ENCODE measurements at places on chromosomes 3 and 15.
A peak's percentile ranks its signal among the peaks of the same experiment; 100 is the strongest.

GRCh38 chr3:16243706-16244490 is 20.8 kb downstream of the DPH3 start:
- DNase-seq, result no peak
- H3K36me3 ChIP-seq, result no peaks in the 10 kb centered on the region
- no peaks in the 10 kb centered on the region for H3K27me3 ChIP-seq
- H3K4me3 ChIP-seq, result no peak overlapping the region
- H3K27ac ChIP-seq, result no peak overlapping the region
- no peaks in the 10 kb centered on the region for H3K4me1 ChIP-seq

DNA sequence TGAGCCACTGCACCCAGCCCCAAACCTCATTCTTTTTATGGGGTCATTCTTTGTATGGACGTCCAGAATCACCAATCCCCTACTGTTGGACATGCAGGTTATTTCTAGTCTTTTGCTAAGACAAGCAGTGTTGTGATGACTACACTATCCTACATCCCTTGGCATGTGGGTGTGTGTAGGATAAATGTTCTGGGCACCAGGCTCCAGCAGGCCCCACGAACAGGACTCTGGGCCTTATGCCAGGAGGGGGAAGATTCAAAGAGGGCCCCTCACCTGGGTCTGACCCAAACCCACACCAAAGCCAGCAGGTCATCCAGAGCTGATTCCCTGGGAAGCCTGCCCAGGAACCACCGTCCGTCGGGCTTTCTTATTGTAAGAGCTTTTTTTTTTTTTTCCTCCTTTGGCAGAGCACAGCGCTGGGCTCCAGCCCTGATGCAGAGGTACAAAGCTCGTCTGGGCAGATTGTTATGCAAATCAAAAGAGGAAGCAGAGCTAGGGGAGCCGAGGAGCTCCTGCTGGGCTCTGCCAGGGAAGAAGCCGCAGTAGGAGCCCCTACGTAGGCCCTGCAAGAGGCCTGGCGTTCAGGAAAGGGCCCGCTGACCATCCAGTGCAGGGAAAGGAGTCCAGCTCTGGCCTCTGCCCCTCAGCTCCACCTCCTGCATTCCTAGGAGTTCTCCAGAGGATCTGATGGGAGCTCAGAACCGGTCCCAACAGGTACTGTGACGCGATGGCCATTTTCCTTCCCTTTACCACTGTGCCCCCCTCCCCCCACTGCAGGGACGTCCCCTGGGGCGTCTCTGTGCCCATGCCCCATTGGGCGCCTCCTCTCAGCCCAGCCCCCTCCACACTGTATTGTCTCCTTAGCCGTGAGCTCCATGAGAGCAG is 29.0 kb upstream of the FURIN start:
- no peaks in the 10 kb centered on the region for H3K27me3 ChIP-seq
- no peak for DNase-seq
- H3K27ac ChIP-seq, result peak overlapping the region; percentile 80
- H3K4me1 ChIP-seq, result no peaks in the 10 kb centered on the region
- no peaks in the 10 kb centered on the region for H3K36me3 ChIP-seq

- H3K36me3 ChIP-seq, result no peaks in the 10 kb centered on the region
- H3K27ac ChIP-seq, result no peak overlapping the region
- no peak for DNase-seq
- H3K4me3 ChIP-seq, result no peak overlapping the region
- H3K27me3 ChIP-seq, result no peaks in the 10 kb centered on the region
Observed at GRCh38 chr3:11410564-11410963, 138.4 kb downstream of the ATG7 start.

DNA sequence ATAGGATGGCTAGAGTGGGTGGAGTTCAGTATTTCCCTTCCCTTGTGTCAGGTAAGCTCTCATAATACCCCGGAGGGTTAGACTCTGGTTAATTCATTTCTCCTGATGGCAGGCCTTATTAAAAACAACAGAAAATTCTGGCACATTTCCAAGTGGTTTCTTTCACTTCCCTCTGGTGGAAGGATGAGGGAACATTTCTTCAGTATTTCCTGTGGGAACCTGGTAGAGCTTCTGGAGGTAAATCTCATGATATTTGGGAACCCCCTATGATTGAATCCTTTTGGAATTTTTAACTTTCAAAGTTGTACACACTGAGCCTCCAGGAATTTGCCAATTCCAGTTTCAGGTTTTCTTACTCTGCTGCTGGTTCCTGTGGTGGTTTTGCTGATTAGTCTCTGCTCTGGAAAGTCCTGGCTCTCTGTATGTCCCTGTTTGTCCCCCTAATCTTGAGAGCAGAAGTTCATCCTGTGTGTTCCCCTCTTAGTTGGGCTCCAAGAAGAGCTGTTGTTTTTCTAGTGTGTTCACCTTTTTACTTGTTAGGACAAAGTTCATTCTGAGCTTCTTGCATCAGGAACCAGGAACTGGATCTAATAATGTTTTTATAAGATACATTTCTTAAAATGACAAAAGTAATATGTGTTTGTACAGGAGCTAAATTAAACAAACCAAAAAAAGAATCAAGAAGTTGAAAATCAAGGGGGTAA is 12.1 kb downstream of the CHRNA7 start:
- H3K4me3 ChIP-seq, result no peak overlapping the region
- no peak for DNase-seq
- H3K36me3 ChIP-seq, result no peaks in the 10 kb centered on the region
- H3K4me1 ChIP-seq, result no peaks in the 10 kb centered on the region

DNA sequence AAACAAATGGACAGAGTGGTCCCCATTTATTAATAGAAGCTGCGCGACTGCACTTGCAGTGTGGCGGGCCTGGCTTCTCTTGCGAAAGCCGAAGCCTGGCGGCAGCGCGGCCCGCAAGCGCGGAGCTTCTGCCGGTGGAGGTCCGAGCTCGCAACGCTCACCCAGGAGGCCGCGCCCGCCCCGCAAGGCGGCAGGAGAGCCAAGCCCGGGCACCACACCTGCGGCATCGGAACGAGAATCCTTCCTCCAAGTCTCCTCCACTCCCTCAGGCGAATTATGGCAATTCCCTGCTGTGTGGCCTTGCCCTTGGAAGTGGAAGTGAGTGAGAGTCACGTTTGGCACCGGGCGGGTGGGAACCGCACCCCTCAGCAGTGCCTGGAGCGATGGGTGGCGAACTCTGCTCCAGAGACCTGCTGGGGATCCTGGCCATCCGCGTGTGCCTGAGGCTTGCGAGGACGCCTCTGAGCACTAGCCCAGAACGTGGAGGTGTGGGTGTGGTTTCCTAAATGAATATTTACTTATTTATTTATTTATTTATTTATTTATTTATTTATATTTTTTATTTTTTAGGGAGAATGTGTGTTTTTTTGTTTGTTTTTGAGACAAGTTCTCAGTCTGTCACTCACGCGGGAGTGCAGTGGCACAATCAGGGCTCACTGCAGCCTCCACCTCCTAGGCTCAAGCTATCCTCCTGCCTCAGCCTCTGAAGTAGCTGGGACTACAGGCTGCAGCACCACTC is 133.7 kb upstream of the UBE2E1 start:
- H3K27me3 ChIP-seq, result no peaks in the 10 kb centered on the region
- peak overlapping the region; percentile 58 for H3K4me3 ChIP-seq
- no peak for DNase-seq
- H3K4me1 ChIP-seq, result no peaks in the 10 kb centered on the region
- H3K36me3 ChIP-seq, result no peaks in the 10 kb centered on the region

DNA sequence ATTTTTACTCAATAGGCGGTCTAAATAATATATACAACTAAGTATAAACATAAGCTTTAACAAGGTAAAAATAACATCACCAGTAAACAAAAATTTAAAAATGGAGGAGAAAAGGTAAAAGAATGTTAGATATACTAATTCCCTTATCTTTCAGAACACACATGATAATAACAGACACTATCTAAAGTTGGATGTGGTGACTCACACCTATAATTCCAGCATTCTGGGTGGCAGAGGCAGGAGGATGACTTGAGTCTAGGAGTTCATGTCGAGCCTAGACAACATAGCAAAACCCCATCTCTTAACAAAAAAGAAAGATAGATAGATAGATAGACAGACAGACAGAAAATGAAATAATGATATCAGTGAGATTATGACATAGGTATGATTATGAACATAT is 85.1 kb downstream of the STAG1 start:
- H3K4me1 ChIP-seq, result no peaks in the 10 kb centered on the region
- no peak overlapping the region for H3K27ac ChIP-seq
- no peaks in the 10 kb centered on the region for H3K36me3 ChIP-seq
- H3K4me3 ChIP-seq, result no peak overlapping the region
- DNase-seq, result no peak

- no peak overlapping the region for H3K4me3 ChIP-seq
- H3K4me1 ChIP-seq, result no peaks in the 10 kb centered on the region
- no peak for DNase-seq
- no peaks in the 10 kb centered on the region for H3K27me3 ChIP-seq
- H3K27ac ChIP-seq, result no peak overlapping the region
- no peaks in the 10 kb centered on the region for H3K36me3 ChIP-seq
Observed at GRCh38 chr3:38738630-38739395, 77.2 kb downstream of the SCN10A start.

GRCh38 chr3:176579711-176580185 is 617.5 kb downstream of the TBL1XR1 start:
- no peaks in the 10 kb centered on the region for H3K27me3 ChIP-seq
- H3K36me3 ChIP-seq, result no peaks in the 10 kb centered on the region
- no peak overlapping the region for H3K4me3 ChIP-seq
- H3K27ac ChIP-seq, result no peak overlapping the region
- DNase-seq, result no peak

GRCh38 chr3:138348754-138349739 is 668 bp downstream of the MRAS start:
- H3K4me3 ChIP-seq, result peak overlapping the region; percentile 85
- H3K4me1 ChIP-seq, result peaks cover 8% of the 10 kb centered on the region
- H3K27ac ChIP-seq, result peak overlapping the region; percentile 95
- no peaks in the 10 kb centered on the region for H3K27me3 ChIP-seq
- no peaks in the 10 kb centered on the region for H3K36me3 ChIP-seq

GRCh38 chr3:149058198-149058597 is 28.1 kb downstream of the HLTF start:
- no peak overlapping the region for H3K4me3 ChIP-seq
- no peaks in the 10 kb centered on the region for H3K4me1 ChIP-seq
- peaks cover 3% of the 10 kb centered on the region for H3K36me3 ChIP-seq
- no peak overlapping the region for H3K27ac ChIP-seq

DNA sequence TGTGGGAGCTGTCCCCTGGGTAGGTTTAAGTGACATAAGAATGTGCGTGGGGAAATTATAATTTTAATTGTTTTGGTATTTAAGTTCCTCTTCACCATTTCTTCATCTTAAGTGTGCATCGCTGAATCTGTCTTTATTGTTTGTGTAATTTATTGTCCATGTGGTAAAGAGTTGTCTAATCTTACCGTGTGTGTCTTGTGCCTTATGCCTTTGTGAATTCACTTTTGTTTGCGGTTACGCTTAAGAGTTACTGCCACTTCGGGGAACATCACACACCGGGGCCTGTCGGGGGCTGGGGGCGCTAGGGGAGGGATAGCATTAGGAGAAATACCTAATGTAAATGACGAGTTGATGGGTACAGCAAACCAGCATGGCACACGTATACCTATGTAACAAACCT is 767 bp downstream of the WDR48 start:
- no peaks in the 10 kb centered on the region for H3K36me3 ChIP-seq
- peak overlapping the region; percentile 98 for H3K27ac ChIP-seq
- peak overlapping the region; percentile 100 for H3K4me3 ChIP-seq
- DNase-seq, result no peak
- H3K27me3 ChIP-seq, result no peaks in the 10 kb centered on the region

GRCh38 chr3:81087607-81088006 is 673.8 kb downstream of the GBE1 start:
- no peaks in the 10 kb centered on the region for H3K27me3 ChIP-seq
- H3K4me3 ChIP-seq, result no peak overlapping the region
- no peaks in the 10 kb centered on the region for H3K36me3 ChIP-seq
- DNase-seq, result no peak

GRCh38 chr3:98322101-98322500 is 31.6 kb upstream of the OR5K4 start:
- no peak for DNase-seq
- no peak overlapping the region for H3K4me3 ChIP-seq
- H3K27me3 ChIP-seq, result no peaks in the 10 kb centered on the region
- H3K36me3 ChIP-seq, result no peaks in the 10 kb centered on the region

- no peaks in the 10 kb centered on the region for H3K4me1 ChIP-seq
- no peaks in the 10 kb centered on the region for H3K36me3 ChIP-seq
- H3K4me3 ChIP-seq, result no peak overlapping the region
- no peaks in the 10 kb centered on the region for H3K27me3 ChIP-seq
- DNase-seq, result no peak
Observed at GRCh38 chr3:179660872-179661271, 8.0 kb downstream of the USP13 start.

GRCh38 chr3:107816107-107816506 is 274.7 kb downstream of the CD47 start:
- H3K27ac ChIP-seq, result no peak overlapping the region
- no peak overlapping the region for H3K4me3 ChIP-seq
- no peak for DNase-seq
- no peaks in the 10 kb centered on the region for H3K36me3 ChIP-seq
- H3K27me3 ChIP-seq, result no peaks in the 10 kb centered on the region

GRCh38 chr3:121443456-121443855 is 102.3 kb downstream of the POLQ start:
- DNase-seq, result no peak
- H3K27me3 ChIP-seq, result no peaks in the 10 kb centered on the region
- no peak overlapping the region for H3K4me3 ChIP-seq

DNA sequence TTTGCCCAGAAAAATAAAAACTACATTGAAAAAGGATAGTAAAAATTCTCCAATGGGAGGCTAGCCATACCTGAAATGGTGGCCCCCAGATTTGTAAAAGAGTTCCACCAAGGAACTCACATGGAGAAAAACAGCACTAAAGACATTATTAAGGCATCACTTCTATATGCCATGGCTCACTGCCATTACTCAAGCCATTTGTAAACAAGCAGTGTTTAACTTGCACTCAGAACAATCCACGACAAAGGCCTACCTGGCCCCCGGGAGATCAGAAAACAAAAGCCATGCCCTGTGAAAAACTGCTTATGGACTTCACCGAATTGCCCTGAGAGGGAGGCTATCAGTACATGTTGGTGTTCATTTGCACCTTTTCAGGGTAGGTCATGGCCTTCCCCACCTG is 19.6 kb downstream of the CCR8 start:
- H3K27ac ChIP-seq, result no peak overlapping the region
- H3K36me3 ChIP-seq, result no peaks in the 10 kb centered on the region
- H3K27me3 ChIP-seq, result no peaks in the 10 kb centered on the region
- H3K4me3 ChIP-seq, result no peak overlapping the region
- DNase-seq, result no peak
- no peaks in the 10 kb centered on the region for H3K4me1 ChIP-seq

DNA sequence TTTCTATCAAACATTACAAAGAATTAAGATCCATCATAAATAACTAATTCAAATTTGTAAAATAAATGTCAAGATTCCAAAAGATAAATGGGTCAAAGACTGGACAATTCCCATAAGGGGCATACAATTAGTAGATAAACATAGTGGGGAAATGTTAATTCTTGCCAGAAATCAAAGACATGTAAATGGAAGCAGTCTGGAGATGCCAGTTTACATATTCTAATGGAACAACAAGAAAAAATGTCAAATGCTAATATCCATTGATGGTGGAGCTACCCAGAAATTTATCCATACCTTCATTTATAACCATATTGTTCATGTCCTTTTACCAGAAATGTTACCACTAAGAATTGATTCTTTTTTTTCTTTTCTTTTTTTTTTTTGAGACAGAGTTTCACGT is 13.7 kb upstream of the LIPC start:
- DNase-seq, result no peak
- H3K27ac ChIP-seq, result no peak overlapping the region
- no peaks in the 10 kb centered on the region for H3K36me3 ChIP-seq
- H3K27me3 ChIP-seq, result no peaks in the 10 kb centered on the region
- H3K4me3 ChIP-seq, result no peak overlapping the region

Data from breast epithelium (tissue), 4 donors.